ENCODE measurements at places on chromosomes 2 and 18. TPM values are rescaled to one million over a fixed set of nuclear protein-coding genes. Genes with fewer than 3 reads are reported as not detected.

Gene MOGAT1
- 0.23 TPM for total RNA-seq

Gene MARCHF4
- total RNA-seq = 1.2 TPM

Gene LCT
- not detected for total RNA-seq

Gene DYNAP
- total RNA-seq = not detected

Gene FAM124B
- total RNA-seq = 0.46 TPM

Gene C2orf76
- 6.1 TPM for total RNA-seq

Gene RGPD4
- not detected for total RNA-seq

Gene RGPD5
- 33.3 TPM for total RNA-seq

Gene UGP2
- 73.4 TPM for total RNA-seq

Gene SCYGR4
- total RNA-seq = not detected

Gene SCTR
- 47.1 TPM for total RNA-seq

Gene CACNB4
- 1.3 TPM for total RNA-seq

Gene NTSR2
- total RNA-seq = not detected

Gene EXOC6B
- 19.2 TPM for total RNA-seq

Gene SLC23A3
- 0.43 TPM for total RNA-seq
